ENCODE measurements at places on chromosomes 13 and 19. TPM values are rescaled to one million over a fixed set of nuclear protein-coding genes. Genes with fewer than 3 reads are reported as not detected.

DNA sequence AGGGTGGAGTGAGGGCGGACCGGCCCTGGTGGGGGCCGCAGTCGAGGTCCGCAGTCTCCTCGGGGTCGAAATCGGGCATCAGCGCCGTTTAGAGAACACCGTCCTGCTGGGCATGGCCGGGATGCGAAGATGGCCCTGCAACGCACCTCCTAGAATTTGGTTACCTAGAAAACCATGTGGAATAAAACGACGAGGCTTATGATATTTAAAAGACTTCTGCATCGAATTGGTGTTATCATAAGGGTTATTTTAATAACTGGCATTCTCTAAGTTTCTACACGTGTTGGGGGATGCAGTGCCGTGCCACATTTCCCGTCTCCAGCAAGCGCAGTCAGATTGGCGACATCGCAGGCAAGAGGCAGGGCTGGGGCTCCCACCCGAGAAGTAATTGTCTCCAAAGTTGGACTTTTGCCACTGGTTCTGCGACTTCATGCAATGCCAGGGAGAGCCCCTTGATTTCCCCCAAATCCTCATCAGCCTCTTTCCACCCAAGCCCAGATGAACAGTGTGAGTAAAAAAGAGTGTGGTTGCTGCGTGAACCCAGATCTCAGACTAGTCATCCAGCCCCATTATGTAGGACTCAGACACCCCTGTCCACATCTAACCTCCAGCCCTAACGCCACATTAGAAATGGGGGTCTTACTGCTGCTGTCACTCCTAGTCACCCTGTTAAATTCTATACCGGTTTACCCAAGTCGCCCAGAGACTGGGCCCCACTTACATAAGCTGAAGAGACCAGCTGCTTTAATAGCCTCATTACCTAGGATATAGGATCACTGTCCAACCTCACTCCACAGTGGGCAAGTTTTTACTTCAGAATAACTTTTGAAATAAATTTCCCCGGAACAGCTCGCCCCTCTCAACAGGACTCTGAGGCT is 571 bp upstream of the DHRS12 start:
- DNase-seq = peak; percentile 50

GRCh38 chr19:56660381-56661107 is 11.0 kb downstream of the ZNF835 start:
- no peak for DNase-seq

DNA sequence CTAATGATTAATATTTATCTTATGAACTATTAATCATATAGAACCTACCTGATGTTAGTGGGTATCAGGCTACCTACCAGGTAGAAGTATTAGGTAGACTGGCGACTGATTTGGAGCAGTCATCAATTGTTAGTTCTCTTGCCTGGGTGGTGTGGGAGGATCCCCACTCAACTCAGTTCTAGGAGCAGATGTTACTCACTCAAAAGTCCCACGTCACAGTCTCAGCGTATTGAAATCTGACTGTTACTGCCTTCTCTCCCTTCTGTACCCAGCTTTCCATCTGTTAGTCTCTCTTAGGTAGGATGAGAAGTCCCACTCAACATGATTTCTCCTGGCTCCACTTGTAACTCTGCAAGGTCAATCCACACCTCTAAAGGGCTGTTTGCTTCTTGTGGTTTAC is 102.7 kb downstream of the OLFM4 start:
- no peak for DNase-seq

The ONECUT3 gene
- total RNA-seq = not detected

DNA sequence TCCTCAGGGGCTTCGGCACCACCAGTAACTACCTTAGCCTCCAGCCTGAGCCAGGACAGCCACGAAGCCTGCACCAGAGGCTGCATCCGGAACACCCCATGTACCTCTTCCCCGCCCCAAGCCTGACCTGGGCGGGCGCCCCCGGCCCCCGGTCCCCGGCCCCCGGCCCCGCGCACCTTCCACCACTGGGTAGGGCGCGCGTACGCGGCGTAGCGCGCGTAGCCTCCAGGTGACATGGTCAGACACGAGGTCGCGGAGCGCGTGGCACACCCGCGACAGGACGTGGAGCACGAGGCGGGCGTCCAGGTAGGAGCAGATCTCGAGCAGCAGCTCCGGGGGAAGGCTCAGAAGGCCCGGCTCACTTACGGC is 450 bp downstream of the FBXW9 start:
- no peak for DNase-seq

The CYP2F1 gene
- total RNA-seq = not detected

DNA sequence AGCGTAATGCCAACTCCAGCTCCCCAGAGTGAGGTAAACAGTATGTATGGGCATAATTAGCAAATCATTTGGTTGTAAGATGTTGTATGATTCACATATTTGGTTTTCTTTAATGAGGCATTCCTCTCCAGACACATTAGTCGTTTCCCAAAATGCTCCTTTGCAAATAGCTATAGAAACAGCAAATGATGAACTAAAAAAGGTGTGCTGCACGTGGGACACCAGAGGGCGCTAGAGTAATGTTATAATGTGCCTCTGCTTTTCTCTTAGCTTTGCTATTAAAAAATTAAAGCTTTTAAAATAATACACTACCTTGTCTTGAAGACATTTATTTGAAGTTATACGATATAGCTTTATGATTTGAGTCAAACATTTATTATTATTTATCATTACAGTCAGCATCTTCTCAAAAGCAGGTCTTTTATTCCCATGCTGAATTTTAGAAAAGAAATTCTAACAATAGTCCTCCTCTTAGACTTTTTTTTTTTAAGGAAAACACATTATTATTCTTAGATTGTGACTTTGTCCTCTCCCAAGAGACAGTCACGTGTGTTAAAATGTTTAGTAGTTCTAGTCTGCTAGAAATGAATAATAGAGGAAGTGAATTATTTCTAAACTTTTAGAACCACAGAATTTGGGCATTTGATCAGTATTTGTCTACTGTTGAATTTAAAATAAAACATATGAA is 121.6 kb upstream of the FRY start:
- no peak for DNase-seq

The C2CD4C gene
- total RNA-seq = 0.29 TPM

GRCh38 chr19:1177322-1178114 is 3.5 kb upstream of the SBNO2 start:
- DNase-seq = no peak

GRCh38 chr13:41495044-41495443 is 37.7 kb downstream of the RGCC start:
- DNase-seq = no peak

The SHD gene
- not detected for total RNA-seq

GRCh38 chr13:91356919-91357612 is 9.6 kb downstream of the MIR17HG start:
- no peak for DNase-seq

- no peak for DNase-seq
These were observed 3.7 kb downstream of the SLC25A23 start for GRCh38 chr19:6455924-6456323.

GRCh38 chr13:110361365-110361911 is 54.4 kb downstream of the COL4A2 start:
- no peak for DNase-seq

DNA sequence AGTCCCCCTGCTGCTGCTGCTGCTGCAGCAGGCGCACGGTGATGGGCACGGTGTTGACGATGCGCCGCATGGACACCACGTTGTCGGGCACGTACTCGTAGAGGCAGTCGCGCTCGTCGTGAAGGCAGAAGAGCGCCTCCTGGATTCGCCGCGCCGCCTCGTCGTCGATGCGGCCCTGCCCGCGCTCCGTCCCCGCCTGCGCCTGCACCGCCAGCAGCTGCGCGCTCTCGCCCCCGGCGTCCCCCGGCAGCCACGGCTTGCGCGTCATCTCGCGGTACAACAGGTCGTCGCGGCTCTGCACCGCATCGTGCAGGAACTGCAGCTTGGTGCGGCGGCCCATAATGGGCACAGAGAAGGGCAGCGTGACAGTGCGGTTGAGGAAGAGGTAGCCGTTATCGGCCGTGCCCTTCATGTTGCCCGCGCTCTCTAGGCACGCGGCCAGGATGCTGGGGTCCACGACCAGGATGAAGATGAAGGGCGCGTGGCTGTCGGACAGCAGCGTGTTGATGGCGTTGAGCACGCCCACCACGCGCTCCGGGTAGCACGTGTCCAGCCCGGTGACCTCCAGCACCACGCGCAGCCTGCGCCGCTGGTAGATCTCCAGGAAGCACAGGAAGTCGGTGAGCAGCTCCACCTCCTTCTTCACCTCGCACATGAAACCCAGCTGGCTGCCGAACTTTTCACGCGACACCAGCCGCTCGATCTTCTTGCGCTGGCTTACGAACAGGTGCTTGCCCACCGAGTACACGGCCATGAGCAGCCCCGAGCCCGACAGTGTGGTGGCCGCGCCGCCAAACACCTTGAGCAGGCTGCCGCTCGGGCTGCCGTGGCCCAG is 8.1 kb downstream of the NKPD1 start:
- no peak for DNase-seq

The ACP7 gene
- not detected for total RNA-seq

GRCh38 chr13:37618554-37618953 is 20.0 kb upstream of the POSTN start:
- no peak for DNase-seq

The LIN37 gene
- total RNA-seq = 14.2 TPM

DNA sequence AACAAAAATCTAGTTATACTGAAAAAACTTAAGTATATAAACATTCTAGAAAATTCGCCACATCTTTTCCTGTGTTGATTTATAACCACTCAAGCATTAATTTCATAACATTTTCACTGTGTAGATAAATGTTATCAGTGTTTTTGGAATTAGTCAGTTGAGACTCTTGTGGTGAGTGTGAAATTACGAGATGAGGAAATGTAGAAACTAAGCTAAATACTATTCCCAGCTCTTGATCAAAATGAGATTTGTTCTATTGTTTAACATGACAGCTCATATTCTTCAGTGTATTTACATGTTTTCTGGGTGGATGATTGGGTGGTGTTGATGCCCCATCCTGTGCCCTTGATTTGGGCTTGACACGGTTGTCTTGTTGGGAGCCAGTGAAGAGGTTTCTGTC is 406.8 kb downstream of the DACH1 start:
- DNase-seq = no peak

DNA sequence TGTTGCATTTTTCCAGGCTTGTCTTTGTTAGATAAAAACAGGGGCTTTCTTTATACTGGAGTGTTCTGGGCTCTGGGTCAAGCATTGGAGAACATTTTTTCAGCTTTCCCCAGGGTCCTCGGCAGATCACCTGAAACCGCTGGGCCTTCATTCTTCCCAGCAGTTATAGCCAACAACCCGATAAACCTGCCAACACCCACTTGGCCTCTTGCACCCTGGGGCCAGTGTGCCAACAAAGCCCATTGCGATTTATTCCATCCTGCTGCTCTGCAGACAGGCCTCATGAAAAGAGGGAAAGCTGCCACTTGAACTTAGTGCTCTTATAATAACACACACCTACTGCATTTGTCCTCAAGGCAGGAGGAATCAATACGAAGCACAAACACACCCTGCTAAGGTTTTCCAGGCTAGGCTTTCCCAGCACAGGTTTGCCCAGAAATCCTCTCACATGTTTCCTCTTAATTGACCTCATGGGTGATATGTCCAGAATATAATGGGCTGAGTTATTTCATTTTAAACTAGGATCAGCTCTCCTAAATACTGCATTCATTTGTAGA is 669.3 kb downstream of the LIG4 start:
- no peak for DNase-seq

All from breast epithelium (tissue), 4 donors.